ENCODE measurements at places on chromosomes 7 and 10. TPM values are rescaled to one million over a fixed set of nuclear protein-coding genes. Genes with fewer than 3 reads are reported as not detected.

GPR15LG gene
- not detected for total RNA-seq

OR13A1 gene
- not detected for total RNA-seq

CUZD1 gene
- 1.6 TPM for total RNA-seq

CCDC3 gene
- total RNA-seq: 1.2 TPM

FKBP9 gene
- total RNA-seq: 78.2 TPM

CPVL gene
- total RNA-seq: 0.29 TPM

MYOZ1 gene
- not detected for total RNA-seq

LEP gene
- total RNA-seq: not detected

ZNF777 gene
- total RNA-seq: 22.0 TPM

TNS3 gene
- total RNA-seq: 74.7 TPM

DENND2A gene
- total RNA-seq: 0.55 TPM

Measured in A549 treated with Mapracorat at 1 μM for 4 hours (cell line).